ENCODE measurements at places on chromosomes 6 and 20. TPM values are rescaled to one million over a fixed set of nuclear protein-coding genes. Genes with fewer than 3 reads are reported as not detected.

GRCh38 chr20:26209171-26209941 is 512.7 kb upstream of the ZNF337 start:
- peaks cover 2% of the 10 kb centered on the region for H3K36me3 ChIP-seq
- peaks cover 35% of the 10 kb centered on the region for H3K27me3 ChIP-seq
- H3K4me1 ChIP-seq: peaks cover 3% of the 10 kb centered on the region
- no peak overlapping the region for H3K4me3 ChIP-seq
- no peak overlapping the region for H3K27ac ChIP-seq

GRCh38 chr6:17116117-17116440 is 14.2 kb downstream of the STMND1 start:
- no peaks in the 10 kb centered on the region for H3K27me3 ChIP-seq
- peaks cover 16% of the 10 kb centered on the region for H3K4me1 ChIP-seq
- DNase-seq: no peak
- H3K36me3 ChIP-seq: no peaks in the 10 kb centered on the region
- H3K27ac ChIP-seq: peak overlapping the region; percentile 68

DNA sequence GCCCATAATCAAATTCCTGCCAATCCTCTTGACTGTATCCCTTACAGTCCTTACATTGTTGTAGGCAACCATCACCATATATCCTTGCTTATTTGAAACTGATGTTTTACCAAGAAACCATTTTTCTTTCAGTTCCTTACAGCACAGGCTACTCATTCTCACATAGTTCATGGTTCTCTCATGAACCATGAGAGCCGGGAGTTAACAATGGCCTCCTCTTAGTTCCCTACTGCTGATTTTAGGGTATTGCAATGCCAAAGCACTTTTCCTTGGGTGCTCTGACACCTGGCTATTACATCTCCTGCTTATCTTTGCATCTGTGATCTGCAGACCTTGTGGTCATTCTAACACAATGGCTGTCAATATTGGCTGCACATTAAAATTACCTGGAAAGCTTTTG is 133.4 kb downstream of the MYB start:
- H3K36me3 ChIP-seq: peaks cover 12% of the 10 kb centered on the region
- no peak for DNase-seq
- H3K4me3 ChIP-seq: no peak overlapping the region
- H3K27ac ChIP-seq: no peak overlapping the region
- no peaks in the 10 kb centered on the region for H3K4me1 ChIP-seq

MLN gene
- total RNA-seq: not detected

GRCh38 chr6:107101686-107102413 is 13.5 kb downstream of the BEND3 start:
- no peak overlapping the region for H3K4me3 ChIP-seq
- peaks cover 4% of the 10 kb centered on the region for H3K4me1 ChIP-seq
- no peak for DNase-seq
- no peaks in the 10 kb centered on the region for H3K36me3 ChIP-seq

DNA sequence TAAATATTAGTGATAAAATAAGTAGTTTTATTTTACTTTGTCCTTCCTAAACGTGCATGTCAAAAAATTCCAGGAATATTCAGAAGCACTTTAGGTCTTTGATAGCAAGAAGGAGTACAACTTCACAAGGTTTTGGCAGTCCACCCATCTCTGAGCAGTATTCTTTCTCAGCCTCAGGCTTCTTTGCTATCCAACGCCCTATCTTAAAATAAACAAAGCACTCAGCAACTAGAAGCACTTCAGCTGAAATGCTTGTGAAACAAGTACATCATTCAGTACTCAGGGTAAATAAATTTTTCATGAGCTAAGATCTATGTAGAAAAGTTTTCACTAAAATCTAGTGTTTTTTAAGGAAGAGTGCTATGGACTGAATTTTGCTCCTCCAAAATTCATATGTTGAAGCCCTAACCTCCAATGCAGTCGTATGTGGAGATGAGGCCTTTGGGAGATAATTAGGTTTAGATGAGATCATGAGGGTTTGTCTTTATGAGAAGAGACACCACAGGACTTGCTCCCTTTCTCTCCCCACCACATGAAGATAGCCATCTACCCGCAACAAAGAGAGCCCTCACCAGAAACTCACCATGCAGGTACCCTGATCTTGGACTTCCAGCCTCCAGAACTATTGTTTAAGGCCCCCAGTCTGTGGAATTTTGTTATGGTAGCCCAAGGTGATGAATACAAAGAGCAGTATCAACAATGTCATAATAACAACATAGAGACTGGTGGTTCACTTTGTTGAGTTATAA is 539.1 kb downstream of the TFAP2A start:
- no peak overlapping the region for H3K4me3 ChIP-seq
- no peak for DNase-seq
- no peaks in the 10 kb centered on the region for H3K36me3 ChIP-seq
- H3K4me1 ChIP-seq: no peaks in the 10 kb centered on the region
- H3K27me3 ChIP-seq: no peaks in the 10 kb centered on the region
- H3K27ac ChIP-seq: no peak overlapping the region

DNA sequence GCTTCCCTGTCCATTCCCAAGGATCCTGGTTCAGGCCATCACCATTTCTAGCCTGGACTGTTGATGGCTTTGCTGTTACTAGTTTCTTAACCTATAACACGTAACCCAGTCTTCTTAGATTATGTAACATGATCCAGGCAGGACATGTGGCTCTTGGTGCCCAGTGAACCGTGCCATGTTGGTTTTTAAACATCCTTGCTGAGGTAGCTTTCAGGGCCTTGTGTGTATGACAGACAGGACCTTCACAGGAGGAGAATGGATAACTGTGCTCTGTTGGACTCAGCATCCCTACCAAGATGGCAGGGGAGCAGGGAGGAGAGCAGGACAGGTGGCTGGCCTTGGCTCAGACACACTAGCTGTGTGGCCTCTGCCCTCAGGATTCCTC is 46.8 kb downstream of the PANK2 start:
- DNase-seq: no peak
- H3K27ac ChIP-seq: no peak overlapping the region
- peaks cover 33% of the 10 kb centered on the region for H3K4me1 ChIP-seq

KCNK16 gene
- not detected for total RNA-seq

DNA sequence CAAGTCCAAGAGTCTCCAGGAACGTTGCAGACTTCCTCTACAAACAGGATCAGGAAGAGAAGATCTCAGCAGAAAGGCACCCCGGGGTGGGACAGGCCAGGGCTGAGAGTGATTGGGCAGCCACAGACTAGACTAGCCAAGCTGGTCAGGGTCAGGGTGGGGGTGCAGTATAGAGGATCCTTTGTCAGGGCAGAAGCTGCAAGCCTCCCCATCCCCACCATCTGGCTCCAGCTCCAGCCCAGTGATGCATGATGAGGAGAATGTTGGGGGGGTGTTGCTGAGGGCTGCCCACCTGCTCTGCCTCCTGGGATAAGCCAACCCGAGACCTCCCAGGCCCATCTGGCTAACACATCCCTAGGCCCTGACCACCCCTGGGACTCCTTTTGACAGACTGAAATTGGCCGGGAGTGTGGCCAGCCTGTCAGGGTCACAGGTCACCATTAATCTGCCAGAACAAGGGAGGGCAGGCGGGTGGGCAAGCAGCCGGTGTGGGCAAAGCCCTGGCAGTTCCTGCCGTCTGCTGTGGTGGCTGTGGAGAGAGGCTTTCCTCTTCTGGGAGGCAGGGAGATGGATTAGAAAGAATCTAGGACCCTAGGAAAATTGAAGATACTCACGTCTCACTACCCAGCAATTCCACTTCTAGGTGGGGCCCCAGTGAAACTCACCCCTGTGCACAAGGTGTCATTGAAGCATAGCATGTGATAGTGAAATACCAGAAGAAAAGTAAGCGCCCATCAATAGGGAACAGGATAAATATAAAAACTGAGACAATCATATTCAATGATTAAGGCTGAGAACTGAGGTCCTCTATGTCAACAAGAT is 22.1 kb upstream of the SNTA1 start:
- DNase-seq: no peak
- H3K36me3 ChIP-seq: no peaks in the 10 kb centered on the region
- peaks cover 4% of the 10 kb centered on the region for H3K27me3 ChIP-seq
- no peaks in the 10 kb centered on the region for H3K4me1 ChIP-seq
- H3K27ac ChIP-seq: no peak overlapping the region
- no peak overlapping the region for H3K4me3 ChIP-seq

SPTLC3 gene
- total RNA-seq: 5.8 TPM

GRCh38 chr6:149608381-149608982 is 40.0 kb downstream of the KATNA1 start:
- H3K4me1 ChIP-seq: no peaks in the 10 kb centered on the region
- peaks cover 8% of the 10 kb centered on the region for H3K36me3 ChIP-seq
- H3K4me3 ChIP-seq: no peak overlapping the region
- H3K27me3 ChIP-seq: no peaks in the 10 kb centered on the region

ZFP64 gene
- total RNA-seq: 24.6 TPM

GRCh38 chr20:9407805-9408421 is 106.5 kb upstream of the LAMP5 start:
- no peaks in the 10 kb centered on the region for H3K27me3 ChIP-seq
- no peak overlapping the region for H3K27ac ChIP-seq
- H3K4me1 ChIP-seq: peaks cover 26% of the 10 kb centered on the region
- DNase-seq: no peak

SLC16A10 gene
- not detected for total RNA-seq

- no peak for DNase-seq
- H3K4me3 ChIP-seq: no peak overlapping the region
- H3K27me3 ChIP-seq: peaks cover 44% of the 10 kb centered on the region
- H3K27ac ChIP-seq: no peak overlapping the region
- no peaks in the 10 kb centered on the region for H3K36me3 ChIP-seq
These were observed 194.1 kb downstream of the RIMS1 start for GRCh38 chr6:72080260-72080941.

GRCh38 chr6:160070831-160071230 is 50.8 kb upstream of the SLC22A1 start:
- H3K27ac ChIP-seq: no peak overlapping the region
- H3K4me1 ChIP-seq: no peaks in the 10 kb centered on the region
- H3K27me3 ChIP-seq: no peaks in the 10 kb centered on the region
- no peak for DNase-seq
- peaks cover 60% of the 10 kb centered on the region for H3K36me3 ChIP-seq

DNA sequence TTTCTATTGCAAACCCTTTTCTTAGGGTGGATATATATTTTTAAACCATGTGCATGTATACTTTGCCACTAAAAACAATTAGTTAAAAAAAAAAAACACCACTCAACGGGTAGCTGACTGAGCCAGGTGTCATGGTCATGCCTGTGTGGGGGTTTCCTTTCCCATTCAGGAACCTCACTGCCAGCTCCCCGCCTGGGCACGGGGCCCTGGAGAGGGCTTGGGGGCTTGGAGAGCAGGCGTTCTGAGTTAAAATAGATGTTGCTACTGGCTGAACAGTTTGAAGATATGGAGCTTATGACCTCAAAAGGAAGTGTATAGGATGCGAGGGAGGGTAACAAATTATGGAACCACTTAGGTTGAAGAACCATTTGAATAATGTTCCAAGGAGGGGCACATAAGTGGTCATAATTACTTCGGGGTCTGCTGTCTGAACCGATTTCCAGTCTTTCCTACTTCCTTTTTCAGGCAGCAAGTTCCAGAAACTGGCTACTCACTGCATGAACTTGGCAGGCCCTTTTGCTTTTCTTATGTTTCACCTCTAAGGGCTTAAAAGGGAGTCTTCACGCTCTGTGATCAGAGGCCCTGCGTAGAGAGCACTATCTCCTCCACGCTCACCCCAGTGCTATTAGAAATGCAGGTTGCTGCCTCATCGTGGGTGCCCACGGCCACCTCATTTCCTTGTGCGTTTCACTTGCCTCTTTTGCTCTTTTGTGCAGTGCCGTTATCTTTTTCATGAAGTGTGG is 9.9 kb downstream of the STX16 start:
- peaks cover 6% of the 10 kb centered on the region for H3K36me3 ChIP-seq
- no peak overlapping the region for H3K4me3 ChIP-seq
- no peak overlapping the region for H3K27ac ChIP-seq
- peaks cover 30% of the 10 kb centered on the region for H3K4me1 ChIP-seq

GRCh38 chr20:59078231-59078630 is 35.6 kb upstream of the PRELID3B start:
- H3K4me3 ChIP-seq: no peak overlapping the region
- peaks cover 5% of the 10 kb centered on the region for H3K4me1 ChIP-seq
- peaks cover 17% of the 10 kb centered on the region for H3K27me3 ChIP-seq
- no peaks in the 10 kb centered on the region for H3K36me3 ChIP-seq
- DNase-seq: no peak

TOX2 gene
- not detected for total RNA-seq

DNA sequence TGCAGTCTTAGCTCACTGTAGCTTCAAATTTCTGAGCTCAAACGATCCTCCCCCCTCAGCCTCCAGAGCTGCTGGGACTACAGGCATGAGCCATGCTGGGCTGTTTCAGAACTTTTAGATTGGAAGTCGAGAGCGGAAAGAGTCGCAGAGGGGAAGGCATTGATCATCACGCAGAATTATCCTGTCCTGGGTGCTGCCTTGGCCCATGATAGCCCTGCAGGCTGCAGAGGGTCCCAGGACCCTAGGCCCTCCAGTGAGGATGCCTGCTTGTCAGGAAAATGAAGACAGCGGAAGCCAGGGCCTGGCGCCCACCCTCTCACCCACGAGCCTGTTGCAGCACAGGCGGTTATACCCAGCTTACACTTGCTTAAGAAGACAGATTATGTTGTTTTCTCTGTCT is 9.1 kb downstream of the TMEM181 start:
- peaks cover 5% of the 10 kb centered on the region for H3K36me3 ChIP-seq
- DNase-seq: peak; percentile 6
- no peaks in the 10 kb centered on the region for H3K27me3 ChIP-seq
- H3K4me3 ChIP-seq: no peak overlapping the region
- H3K4me1 ChIP-seq: peaks cover 22% of the 10 kb centered on the region

GRCh38 chr20:45450097-45450818 is 19.3 kb upstream of the WFDC2 start:
- no peaks in the 10 kb centered on the region for H3K4me1 ChIP-seq
- H3K36me3 ChIP-seq: no peaks in the 10 kb centered on the region
- H3K4me3 ChIP-seq: no peak overlapping the region

KCNK17 gene
- not detected for total RNA-seq

DNA sequence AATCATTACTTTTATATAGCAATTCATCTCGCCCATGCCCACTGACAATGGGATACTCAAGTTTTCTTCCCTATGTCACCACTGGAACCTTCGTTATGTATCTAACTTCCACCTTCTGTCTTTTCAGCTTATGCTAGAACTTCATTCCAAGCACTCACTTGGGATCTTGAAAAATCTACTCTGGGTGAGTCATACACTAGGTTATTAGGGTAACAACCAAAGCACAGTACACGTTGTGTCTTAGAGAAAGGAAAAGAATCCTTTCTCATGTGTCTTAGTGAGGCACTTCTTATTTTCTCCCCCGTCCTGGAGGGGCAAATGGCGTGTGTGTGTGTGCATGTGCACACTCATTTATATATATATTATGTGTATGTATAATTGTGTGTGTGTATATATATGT is 18.3 kb upstream of the FAM162B start:
- no peak for DNase-seq
- H3K27me3 ChIP-seq: peaks cover 23% of the 10 kb centered on the region
- H3K4me3 ChIP-seq: no peak overlapping the region
- no peaks in the 10 kb centered on the region for H3K4me1 ChIP-seq
- no peak overlapping the region for H3K27ac ChIP-seq

- no peaks in the 10 kb centered on the region for H3K36me3 ChIP-seq
- no peak overlapping the region for H3K4me3 ChIP-seq
- no peak overlapping the region for H3K27ac ChIP-seq
- DNase-seq: no peak
These were observed 59.0 kb upstream of the FAM184A start for GRCh38 chr6:119137194-119138072.
